ENCODE measurements at places on chromosomes 11 and 22.

DNA sequence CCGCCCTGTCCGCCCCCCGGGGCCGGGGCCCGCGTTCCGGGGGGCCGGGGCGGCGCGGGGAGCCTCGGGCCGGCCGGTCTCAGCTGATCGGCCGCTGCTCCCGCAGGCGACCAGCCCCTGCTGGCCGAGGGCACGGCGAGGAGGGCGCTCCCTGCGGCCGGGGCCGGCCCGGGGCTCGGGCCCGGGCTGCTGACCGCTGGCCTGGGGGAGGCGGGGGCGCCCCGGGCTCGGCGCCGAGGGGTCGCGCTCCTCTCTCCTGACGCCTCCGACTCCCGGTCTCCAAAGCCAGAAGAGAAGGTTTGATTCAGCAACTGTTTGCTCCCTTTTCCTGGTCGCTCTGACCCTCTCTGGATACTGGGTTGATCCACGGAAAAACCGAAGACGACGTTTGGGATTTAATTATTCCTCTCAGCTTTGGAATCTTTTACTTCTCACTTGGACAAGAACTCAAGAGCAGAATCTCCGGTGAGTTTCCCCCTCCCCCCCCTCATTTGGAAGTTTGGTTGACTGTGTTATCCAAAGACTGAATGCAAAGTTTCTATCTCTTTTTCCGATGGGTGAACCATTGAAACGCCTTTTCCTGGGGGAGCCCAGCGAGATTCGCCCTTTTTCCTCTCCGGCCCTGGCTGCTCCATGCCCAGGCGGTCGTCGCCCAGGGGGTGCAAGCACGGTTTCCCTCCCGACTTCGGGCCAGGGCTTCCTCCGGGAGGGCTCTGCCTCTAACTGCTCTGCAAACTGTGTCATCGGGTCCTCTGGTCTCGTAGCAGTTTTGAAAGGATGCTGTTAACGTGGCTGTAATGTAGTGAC, 725 bp downstream of the KDM2A start:
- H3K4me1 ChIP-seq, result peaks cover 18% of the 10 kb centered on the region
- DNase-seq, result peak; percentile 27
- peak overlapping the region; percentile 98 for H3K27ac ChIP-seq

DNA sequence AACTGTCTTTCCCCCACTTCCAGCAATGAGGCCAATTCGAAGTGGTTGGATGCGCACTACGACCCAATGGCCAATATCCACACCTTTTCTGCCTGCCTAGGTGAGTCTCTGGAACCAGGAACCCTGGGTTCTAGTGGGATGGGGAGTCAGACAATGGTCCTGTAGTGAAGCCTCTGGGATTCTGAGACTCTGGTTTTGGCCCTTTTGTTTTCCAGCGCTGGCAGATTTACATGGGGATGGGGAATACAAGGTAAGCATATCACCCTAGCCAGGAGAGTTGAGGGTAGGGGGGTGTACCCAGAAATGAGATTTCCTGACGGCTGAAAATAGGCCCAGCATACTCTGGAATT, 530 bp downstream of the BBS1 start:
- peaks cover 8% of the 10 kb centered on the region for H3K4me1 ChIP-seq
- peak overlapping the region; percentile 94 for H3K4me3 ChIP-seq
- H3K27ac ChIP-seq, result peak overlapping the region; percentile 65
- peaks cover 12% of the 10 kb centered on the region for H3K36me3 ChIP-seq
- DNase-seq, result no peak

DNA sequence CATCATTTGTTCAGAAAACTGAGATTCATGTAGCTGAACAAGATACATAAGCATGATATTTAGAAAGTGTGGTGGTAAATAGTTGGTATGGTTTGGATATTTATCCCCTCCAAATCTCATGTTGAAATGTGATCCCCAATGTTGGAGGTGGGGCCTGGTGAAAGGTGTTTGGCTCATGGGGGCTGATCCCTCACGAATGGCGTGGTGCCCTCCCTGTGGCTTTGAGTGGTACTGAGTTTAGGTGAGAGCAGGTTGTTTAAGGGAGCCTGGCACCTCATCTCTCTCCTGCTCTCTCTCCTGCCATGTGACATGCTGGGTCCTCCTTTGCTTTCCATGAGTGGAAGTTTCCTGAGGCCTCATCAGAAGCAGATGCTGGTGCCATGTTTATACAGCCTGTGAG, 48.1 kb downstream of the NXPE1 start:
- H3K27ac ChIP-seq, result no peak overlapping the region
- DNase-seq, result no peak
- H3K4me3 ChIP-seq, result no peak overlapping the region
- no peaks in the 10 kb centered on the region for H3K36me3 ChIP-seq
- peaks cover 2% of the 10 kb centered on the region for H3K27me3 ChIP-seq

DNA sequence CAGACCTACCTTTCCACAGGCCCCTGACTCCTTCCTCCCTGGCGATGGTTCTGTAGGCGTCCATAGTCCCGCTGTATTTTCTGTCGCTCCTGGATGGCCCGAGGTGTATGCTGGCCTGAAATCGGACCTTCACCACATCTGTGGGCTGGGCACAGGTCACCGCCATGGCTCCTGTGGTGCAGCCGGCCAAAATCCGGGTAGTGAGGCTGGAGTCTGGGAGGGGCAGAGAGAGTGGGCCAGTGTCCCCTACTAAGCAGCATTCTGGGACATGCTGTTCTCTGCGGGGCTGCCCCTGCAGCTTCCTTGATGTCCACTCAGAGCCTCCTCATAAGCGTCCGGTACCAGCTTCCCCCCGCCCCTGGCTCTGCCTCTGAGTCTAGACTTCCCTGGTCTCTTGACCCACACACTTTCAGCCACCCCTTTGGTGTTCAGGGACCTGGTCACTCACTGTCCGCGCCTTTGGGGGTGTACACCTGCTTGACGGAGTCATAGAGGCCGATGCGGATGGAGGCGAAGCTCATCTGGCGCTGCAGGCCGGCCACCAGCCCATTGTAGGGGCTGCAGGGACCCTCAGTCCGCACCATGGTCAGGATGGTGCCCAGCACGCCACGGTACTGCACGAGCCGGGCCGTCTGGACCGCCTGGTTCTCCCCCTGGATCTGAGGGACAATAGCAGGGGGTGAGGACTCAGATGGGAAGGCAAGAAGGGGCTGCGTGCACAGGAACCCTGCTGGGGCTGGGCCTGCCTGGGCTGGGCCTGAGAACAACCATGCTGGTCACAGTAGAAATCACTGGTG, 3.0 kb downstream of the UCP3 start:
- peak overlapping the region; percentile 94 for H3K27ac ChIP-seq
- H3K4me3 ChIP-seq, result peak overlapping the region; percentile 79
- H3K4me1 ChIP-seq, result peaks cover 66% of the 10 kb centered on the region
- DNase-seq, result no peak
- H3K36me3 ChIP-seq, result peaks cover 35% of the 10 kb centered on the region

DNA sequence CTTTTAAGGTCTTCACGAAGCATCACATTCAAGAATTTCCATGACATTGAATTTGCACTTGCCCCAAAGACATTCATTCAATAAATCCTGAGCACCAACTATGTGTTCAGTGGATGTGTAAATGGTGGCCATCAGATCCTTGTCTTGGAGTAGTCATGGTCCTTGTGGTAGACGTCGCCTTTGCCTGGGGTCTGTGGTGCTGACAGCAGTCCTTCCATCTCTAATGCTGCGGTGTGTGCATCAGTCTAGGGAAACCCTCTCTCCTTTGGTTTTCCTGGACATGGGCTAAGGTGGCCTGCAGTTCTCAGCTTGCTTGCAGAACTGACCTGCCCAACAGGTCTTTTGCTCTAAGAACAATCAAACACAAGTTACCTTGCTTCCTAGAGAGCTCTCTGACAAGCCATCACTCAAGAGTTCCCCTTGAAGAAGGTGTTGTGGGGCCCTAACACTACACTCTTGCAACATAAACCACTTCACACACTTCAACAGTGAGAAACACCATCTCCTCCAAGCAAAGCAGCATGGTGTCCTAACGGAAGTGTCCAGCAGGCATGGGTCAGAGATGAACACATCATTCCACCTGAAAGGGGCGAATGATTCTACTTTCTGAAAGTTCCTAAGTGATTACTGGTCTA, 72.1 kb downstream of the BUD13 start:
- H3K36me3 ChIP-seq, result no peaks in the 10 kb centered on the region
- no peak overlapping the region for H3K4me3 ChIP-seq
- H3K27me3 ChIP-seq, result peaks cover 7% of the 10 kb centered on the region
- H3K27ac ChIP-seq, result no peak overlapping the region

GRCh38 chr11:63892228-63892627, 24.7 kb downstream of the RCOR2 start:
- no peak overlapping the region for H3K27ac ChIP-seq
- H3K27me3 ChIP-seq, result no peaks in the 10 kb centered on the region
- peaks cover 54% of the 10 kb centered on the region for H3K4me1 ChIP-seq

DNA sequence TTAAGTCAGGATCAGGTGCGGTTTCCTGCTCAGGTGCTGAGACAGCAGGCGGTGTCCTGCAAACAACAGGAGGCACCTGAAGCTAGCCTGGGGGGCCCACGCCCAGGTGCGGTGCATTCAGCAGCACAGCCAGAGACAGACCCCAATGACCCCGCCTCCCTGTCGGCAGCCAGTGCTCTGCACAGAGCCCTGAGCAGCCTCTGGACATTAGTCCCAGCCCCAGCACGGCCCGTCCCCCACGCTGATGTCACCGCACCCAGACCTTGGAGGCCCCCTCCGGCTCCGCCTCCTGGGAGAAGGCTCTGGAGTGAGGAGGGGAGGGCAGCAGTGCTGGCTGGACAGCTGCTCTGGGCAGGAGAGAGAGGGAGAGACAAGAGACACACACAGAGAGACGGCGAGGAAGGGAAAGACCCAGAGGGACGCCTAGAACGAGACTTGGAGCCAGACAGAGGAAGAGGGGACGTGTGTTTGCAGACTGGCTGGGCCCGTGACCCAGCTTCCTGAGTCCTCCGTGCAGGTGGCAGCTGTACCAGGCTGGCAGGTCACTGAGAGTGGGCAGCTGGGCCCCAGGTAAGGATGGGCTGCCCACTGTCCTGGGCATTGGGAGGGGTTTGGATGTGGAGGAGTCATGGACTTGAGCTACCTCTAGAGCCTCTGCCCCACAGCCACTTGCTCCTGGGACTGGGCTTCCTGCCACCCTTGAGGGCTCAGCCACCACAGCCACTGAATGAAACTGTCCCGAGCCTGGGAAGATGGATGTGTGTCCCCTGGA, at the start of gene MYO7A:
MYO7A (plus strand) TSS at position 327 of the 772 bp plus-strand sequence. CDS start 2,389 bp downstream, outside the sequence.
- no peak within 1 kb of the TSS for H3K27ac ChIP-seq
- peak within 1 kb of the TSS; percentile 70 for H3K4me3 ChIP-seq
- H3K27me3 ChIP-seq, result peaks cover 5% of the 10 kb centered on the region

DNA sequence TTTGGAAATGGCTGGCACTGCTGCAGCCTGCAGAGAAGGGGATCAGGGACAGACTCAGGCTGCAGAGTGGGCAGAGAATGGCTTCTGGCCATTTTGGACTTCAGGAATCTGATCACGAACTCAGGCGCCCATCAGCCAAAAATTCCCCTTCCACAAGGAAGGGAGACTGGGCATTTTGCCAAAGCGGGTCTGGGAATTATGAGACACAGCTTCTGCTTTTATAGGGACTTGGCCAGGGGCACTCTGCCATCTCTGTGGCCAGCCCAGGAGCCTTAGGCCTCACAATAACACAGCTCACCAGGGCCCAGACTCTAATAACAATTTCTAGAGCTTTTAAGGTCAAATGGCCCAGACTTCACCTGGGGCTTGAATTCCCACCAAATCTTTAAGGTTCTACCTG, 74.7 kb downstream of the CHST1 start:
- H3K4me3 ChIP-seq, result no peak overlapping the region
- no peaks in the 10 kb centered on the region for H3K36me3 ChIP-seq
- no peak for DNase-seq

DNA sequence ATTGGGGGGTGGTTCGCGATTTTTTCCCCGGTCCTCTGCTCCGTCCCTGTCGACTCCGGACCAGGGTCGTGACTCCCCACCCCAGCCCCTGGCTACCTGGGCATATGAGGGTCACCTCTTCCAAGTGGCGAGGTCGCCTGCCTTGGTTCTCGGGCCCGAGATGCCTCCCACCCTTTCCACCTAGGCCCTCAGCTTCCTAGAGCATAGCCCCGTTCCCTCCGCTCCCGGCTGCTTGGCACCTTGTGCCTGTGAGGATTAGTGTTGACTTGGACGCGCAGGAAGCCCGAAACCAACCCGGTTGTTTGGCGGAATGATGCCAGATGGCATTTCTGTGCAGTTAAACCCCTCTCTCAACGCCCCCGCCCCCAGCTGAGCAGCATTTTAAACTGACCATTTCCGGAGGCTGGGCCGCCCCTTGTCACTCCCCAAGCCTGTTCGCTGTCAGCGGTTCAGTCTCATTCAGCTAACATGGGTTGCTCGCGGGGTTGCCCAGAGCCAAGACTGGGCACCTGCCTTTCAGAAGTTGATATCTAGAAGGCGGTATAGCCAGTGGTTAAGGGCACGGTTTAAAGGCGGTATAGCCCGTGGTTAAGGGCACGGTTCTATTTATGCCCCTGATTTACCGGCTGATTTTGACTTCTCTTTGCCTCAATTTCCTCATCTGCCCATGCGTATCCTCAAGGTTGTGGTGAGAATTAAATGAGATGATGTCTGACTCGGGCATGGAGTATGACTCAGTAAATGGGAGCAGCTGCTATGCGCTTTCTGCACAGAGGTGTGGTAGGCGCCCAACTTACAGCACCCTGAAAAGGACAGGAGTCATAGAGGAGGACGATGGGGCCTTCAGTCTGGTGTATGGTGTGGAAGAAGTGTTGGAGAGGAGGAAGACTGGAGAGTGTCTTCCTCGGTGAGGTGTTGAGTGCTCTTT, 639 bp downstream of the INCENP start:
- H3K27me3 ChIP-seq, result peaks cover 6% of the 10 kb centered on the region
- DNase-seq, result peak; percentile 52
- H3K4me3 ChIP-seq, result peak overlapping the region; percentile 88
- peaks cover 28% of the 10 kb centered on the region for H3K36me3 ChIP-seq

DNA sequence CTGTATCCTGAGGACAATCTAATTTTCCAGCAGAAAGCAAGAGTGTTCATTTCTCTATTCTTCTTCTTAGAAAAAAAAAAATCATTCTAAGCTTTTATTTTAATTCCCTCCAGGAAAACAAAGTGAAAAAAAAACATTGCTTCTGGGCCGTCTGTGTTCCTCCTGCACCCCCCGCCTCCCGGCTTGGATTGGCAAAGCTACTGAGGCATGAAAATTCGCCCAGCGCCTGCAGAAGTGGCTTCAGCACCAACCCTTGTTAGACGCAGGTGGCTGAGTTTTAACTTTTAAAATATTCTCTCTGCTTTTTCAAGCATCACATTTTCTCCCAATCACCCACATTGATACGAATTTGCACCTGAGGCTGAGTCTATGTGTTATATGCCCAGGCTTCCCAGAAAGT, 401.6 kb downstream of the BRD1 start:
- no peak for DNase-seq
- no peak overlapping the region for H3K27ac ChIP-seq
- H3K27me3 ChIP-seq, result no peaks in the 10 kb centered on the region
- H3K4me1 ChIP-seq, result no peaks in the 10 kb centered on the region
- no peaks in the 10 kb centered on the region for H3K36me3 ChIP-seq
- no peak overlapping the region for H3K4me3 ChIP-seq

DNA sequence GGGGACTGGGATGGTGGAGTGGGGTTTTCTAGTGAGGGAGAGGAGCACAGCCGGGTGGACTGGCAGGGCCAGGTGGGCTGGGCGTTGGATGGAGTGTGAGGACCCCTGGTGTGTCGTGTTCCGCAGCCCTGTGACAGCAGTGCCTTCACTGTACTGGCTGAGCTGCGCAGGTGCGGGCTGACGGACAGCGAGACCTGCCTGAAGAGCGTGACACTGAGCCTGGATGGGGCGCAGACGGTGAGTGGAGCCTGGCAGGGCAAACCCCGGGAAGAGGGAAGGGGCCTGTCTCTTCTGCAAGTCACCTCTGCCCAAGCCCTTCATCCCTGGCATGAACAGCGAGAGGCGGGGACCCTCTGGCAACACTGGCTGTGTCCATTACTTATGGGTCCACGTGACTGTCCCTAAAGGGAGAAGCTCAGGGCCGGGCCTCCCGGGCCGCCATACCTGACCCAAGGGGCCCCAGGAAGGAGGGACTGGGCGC, 10.0 kb downstream of the MUC5AC start:
- no peaks in the 10 kb centered on the region for H3K27me3 ChIP-seq
- no peak overlapping the region for H3K27ac ChIP-seq
- H3K4me1 ChIP-seq, result no peaks in the 10 kb centered on the region
- H3K4me3 ChIP-seq, result no peak overlapping the region

Measured in T-helper 2 cell treated with Interferon-gamma antibody and Interleukin-4, amounts not matched to agents 5 μg/mL and 100 μg/mL, for 36 hours (primary cell).